ENCODE measurements at places on chromosomes 6 and 20. TPM values are rescaled to one million over a fixed set of nuclear protein-coding genes. Genes with fewer than 3 reads are reported as not detected.

Gene MAK
- total RNA-seq: 0.63 TPM

Gene ARFGAP1
- 119 TPM for total RNA-seq

Gene SLC32A1
- total RNA-seq: not detected

Gene KIFC1
- total RNA-seq: 0.81 TPM

Gene LTA
- total RNA-seq: not detected

Gene BMP6
- total RNA-seq: 4.7 TPM

Gene CALHM5
- total RNA-seq: 14.0 TPM

Gene APOM
- 2.2 TPM for total RNA-seq

Gene TMEM30A
- 123 TPM for total RNA-seq

Gene SLC17A1
- not detected for total RNA-seq

Gene TTLL9
- total RNA-seq: not detected

Gene NTSR1
- total RNA-seq: not detected

Gene GJE1
- total RNA-seq: not detected

Gene PNLDC1
- total RNA-seq: 0.54 TPM

Gene PIM1
- total RNA-seq: 53.6 TPM

- no peak for DNase-seq
Observed at GRCh38 chr6:42916288-42916687, 435 bp downstream of the PTCRA start.

- DNase-seq: no peak
Observed at GRCh38 chr6:153001767-153002612, 519 bp downstream of the MTRF1L start.

DNA sequence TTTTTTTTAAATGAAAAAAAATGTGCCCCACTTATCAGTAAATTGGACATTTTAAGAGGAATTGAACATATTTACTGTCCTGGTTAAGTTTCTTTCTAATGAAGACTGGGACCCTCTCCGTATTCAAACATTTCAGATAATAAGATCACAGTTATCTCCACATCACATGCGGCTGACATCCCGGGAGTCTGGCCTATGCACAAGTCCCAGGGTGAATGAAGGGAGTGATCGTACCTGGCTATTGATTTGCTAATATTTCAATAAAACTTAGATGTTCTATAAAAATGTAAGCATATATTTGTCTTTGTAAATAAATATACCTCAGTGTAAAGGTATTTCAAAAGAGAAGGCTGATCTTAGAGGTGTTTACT lies 58.1 kb downstream of the FOXC1 start:
- DNase-seq: no peak

DNA sequence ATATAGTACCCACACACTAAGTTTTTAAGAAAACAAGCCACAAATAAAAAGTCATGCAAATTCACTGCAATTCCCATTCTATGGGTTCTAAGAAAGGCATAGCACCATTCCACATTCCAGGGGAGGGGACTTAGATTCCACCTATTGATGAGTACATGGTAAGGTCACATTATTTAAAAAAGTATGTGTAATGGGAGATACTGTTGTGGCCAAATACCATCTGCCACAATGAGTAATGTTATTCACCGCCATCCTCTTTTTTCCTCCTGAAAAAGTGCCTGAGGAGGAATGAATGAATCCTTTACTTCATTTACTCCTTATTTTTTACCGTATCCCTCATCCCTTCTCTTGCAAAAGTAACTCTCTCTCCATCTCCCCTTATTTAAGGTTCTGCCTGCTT lies 27.0 kb upstream of the ADGRF1 start:
- no peak for DNase-seq

DNA sequence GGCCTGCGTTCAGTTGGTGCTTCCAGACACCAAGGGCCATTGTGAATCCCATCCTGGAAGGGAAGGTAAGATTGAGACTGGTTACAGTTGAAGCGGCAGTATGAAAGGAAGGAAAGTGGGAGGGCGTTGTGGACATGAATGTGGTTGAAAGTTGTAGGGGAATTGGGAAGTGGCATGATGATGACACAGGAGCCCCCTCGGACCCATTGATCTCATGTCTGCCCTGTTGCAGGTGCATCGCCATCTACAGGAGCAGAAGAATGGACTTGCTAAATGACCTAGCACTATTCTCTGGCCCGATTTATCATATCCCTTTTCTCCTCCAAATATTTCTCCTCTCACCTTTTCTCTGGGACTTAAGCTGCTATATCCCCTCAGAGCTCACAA lies 5.5 kb downstream of the HLA-DQA1 start:
- DNase-seq: no peak

DNA sequence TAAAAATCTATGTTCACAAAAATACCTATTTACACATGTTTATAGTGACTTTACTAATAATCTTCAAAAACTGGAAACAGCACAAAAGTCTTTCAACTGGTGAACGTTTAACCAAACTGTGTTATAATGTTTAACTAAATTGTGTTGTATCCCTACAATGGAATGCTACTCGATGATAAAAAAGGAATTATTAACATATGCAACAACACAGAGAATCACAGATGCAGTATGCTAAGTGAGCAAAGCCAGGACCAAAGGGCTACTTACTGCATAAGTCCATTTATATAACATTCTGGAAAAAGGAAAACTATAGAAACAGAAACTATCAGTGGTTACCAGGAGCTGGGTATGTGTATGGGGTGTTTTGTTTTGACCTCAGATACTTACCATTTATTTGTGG lies 602.2 kb upstream of the BTBD3 start:
- DNase-seq: no peak

GRCh38 chr6:134630508-134631121 lies 312.7 kb upstream of the SGK1 start:
- no peak for DNase-seq

DNA sequence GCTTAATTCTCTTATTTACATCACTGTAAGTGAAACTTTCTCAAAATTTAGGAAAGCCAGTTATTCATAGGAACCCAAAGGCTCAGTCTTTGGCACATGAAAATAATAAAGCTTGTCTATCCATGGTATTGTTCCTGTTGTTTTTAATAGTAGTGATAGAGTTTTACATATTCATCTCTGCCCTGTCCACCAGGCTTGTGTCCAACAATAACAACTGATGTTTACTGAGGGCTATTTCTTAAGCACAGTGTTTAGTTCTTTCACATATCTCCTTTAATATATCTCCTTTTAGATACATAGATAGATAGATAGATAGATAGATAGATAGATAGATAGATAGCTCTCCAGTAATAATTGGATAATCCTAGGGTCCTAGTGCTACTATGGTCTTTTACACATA lies 34.2 kb downstream of the FOXQ1 start:
- DNase-seq: no peak

GRCh38 chr6:34295721-34296120 lies 46.9 kb upstream of the SMIM29 start:
- no peak for DNase-seq

GRCh38 chr6:36963451-36964290 lies 9.1 kb downstream of the PI16 start:
- no peak for DNase-seq

GRCh38 chr6:36339146-36339545 lies 2.5 kb upstream of the BNIP5 start:
- DNase-seq: no peak

DNA sequence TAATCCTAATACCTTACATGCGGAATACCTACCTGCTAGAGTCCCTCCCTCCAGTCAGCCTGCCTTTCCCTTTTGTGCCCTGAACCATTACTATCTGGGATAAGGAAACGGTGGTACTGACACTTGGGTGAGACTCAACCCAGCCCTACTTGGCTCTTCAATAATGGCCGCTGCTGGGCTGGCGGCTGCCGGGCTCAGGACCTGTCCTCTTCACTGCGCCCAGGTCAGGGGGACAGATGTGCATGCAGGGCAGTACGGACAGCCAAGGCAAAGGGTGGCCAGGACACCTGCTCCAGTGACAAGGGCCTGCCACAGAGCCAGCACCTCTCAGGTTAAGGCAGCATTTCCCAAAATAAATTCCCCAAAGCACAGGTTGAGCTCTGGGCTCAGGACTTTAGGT lies 29.9 kb downstream of the UBE2V1 start:
- DNase-seq: no peak

GRCh38 chr20:17679941-17680835 lies 1.9 kb downstream of the RRBP1 start:
- DNase-seq: no peak

- DNase-seq: no peak
Observed at GRCh38 chr20:12750221-12750620, 258.6 kb upstream of the SPTLC3 start.

DNA sequence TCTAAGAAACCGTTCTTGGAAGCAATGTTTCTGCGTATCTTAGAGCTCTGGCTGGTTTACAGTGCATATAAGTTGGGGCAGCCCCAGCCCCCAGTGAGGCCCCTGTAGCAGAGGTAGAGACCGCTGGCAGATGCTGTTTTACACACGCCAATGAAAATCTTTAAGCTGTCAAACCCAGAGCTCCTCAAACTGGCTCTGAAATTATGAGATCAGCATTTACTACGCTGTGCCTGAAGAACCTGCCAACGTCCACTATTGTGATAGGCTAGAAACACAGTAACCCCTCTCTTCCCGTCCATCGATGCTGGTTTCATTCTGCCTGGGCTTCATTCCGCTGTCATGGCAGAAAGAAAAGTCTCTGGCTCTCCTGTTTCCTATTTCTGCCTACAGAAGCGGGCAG lies 160.6 kb downstream of the SMOC2 start:
- no peak for DNase-seq

DNA sequence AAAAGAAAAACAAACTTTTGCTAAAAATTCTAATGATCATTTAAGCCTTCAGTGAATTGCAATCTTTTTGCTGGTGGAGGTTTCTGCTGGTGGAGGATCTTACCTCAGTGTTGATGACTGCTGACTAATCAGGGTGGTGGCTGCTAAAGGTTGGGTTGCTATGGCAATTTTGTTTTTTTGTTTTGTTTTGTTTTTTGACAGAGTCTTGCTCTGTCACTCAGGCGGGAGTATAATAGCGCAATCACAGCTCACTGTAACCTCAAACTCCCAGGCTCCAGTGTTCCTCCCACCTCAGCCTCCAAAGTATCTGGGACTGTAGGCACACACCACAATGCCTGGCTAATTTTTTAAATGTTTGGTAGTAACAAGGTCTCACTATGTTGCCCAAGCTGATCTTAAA lies 94.7 kb downstream of the ANKRD6 start:
- no peak for DNase-seq

- DNase-seq: no peak
Observed at GRCh38 chr6:2171728-2172127, 73.7 kb downstream of the GMDS start.

- DNase-seq: no peak
Observed at GRCh38 chr6:67952948-67953347, 682.1 kb upstream of the ADGRB3 start.

- no peak for DNase-seq
Observed at GRCh38 chr6:166240889-166241288, 67.3 kb downstream of the PRR18 start.

GRCh38 chr6:35087361-35088280 lies 53.5 kb downstream of the TCP11 start:
- no peak for DNase-seq

Data from thoracic aorta (tissue), 2 donors.